ENCODE measurements at places on chromosomes 1 and 21. TPM values are rescaled to one million over a fixed set of nuclear protein-coding genes. Genes with fewer than 3 reads are reported as not detected.

The C8A gene
- total RNA-seq: not detected

DNA sequence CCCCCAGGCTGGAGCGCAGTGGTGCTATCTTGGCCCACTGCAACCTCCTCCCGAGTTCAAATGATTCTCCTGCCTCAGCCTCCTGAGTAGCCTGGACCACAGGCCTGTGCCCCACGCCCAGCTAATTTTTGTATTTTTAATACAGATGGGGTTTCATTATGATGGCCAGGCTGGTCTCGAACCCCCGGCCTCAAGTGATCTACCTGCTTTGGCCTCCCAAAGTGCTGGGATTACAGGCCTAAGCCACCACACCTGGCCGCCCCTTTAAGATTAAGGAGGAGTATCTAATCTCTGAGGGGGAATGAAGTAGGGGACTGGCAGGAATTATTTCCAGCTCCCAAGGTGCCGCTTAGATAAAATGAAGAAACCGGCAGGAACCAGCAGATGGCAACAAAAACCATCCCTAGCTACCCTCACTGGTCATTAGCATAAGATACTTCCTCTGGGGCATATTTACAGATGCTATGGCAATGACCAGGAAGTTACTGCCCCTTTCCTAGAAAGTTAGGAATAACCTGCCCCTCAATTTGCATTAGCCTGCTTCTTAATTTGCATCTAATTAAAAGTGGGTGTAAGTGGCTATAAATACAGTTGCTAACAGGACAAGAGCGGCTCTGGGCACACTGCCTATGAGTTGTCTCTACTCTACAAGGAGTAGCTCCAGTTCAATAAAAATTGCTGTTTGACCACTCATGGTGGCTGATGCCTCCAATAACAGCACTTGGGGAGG, 7.1 kb upstream of the NSUN4 start:
- DNase-seq: no peak

- no peak for DNase-seq
These were observed 690.4 kb downstream of the USP25 start for GRCh38 chr21:16420031-16420724.

GRCh38 chr1:161510477-161510876, 5.2 kb downstream of the FCGR2A start:
- no peak for DNase-seq
